ENCODE measurements at places on chromosomes 7 and 10. TPM values are rescaled to one million over a fixed set of nuclear protein-coding genes. Genes with fewer than 3 reads are reported as not detected.

The PON3 gene
- under 0.01 TPM for total RNA-seq

The ARHGAP21 gene
- 208 TPM for total RNA-seq

The VWDE gene
- total RNA-seq, result 0.25 TPM

The CCDC146 gene
- 11.8 TPM for total RNA-seq

The CPN1 gene
- total RNA-seq, result not detected

The EN2 gene
- not detected for total RNA-seq

The HOXA9 gene
- total RNA-seq, result 0.25 TPM

The PIK3CG gene
- total RNA-seq, result 0.98 TPM

The PNLIP gene
- total RNA-seq, result not detected

The ASB15 gene
- total RNA-seq, result not detected

The INHBA gene
- 7.9 TPM for total RNA-seq

Measured in temporal lobe (tissue), 4 donors.